Substantia nigra (tissue), 51 donors: ENCODE measurements at places on chromosomes 7 and 10.

- DNase-seq, result no peak
Observed at GRCh38 chr10:59678884-59679301, 30.8 kb downstream of the SLC16A9 start.

- DNase-seq, result no peak
Observed at GRCh38 chr7:4209126-4209525, 473.0 kb upstream of the FOXK1 start.

DNA sequence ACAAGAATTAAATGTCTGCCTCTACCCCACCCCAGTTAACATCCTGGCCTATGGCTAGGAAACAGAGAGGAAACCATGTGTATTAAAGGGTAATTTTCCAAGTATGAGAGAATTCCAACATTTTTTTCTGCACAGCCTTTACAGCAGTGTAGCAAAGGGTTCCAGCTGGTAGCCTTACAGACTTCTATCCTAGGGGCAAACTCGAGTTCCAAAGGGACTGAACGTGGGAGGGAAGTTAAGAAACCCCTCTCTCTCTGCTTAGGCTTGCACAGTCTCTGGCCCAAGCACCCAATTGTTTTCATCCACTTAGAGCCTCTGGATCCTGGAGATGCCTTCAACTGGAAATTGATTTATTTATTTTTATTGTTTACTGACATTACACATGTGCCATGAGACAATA, 60.3 kb downstream of the SLC16A12 start:
- no peak for DNase-seq

DNA sequence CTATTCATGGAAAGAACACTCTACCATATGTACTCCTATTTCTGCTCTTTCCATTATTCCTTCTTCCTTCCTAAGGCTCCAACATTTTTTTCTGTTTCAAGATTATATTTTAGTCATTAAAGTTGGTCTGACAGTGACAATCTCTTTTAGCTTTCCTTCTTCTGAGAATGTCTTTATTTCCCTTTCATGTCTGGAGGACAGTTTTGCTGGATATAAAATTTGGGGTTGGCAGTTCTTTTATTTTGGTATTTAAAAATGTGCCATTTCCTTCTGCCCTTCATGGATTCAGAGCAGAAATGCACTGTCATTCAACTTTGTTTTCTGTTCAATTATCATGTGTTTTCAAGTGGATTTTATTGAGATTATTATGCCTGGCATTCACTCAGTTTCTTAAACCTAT, 53.1 kb downstream of the VSTM4 start:
- no peak for DNase-seq

GRCh38 chr10:75033399-75034130, 77.9 kb upstream of the SAMD8 start:
- no peak for DNase-seq

DNA sequence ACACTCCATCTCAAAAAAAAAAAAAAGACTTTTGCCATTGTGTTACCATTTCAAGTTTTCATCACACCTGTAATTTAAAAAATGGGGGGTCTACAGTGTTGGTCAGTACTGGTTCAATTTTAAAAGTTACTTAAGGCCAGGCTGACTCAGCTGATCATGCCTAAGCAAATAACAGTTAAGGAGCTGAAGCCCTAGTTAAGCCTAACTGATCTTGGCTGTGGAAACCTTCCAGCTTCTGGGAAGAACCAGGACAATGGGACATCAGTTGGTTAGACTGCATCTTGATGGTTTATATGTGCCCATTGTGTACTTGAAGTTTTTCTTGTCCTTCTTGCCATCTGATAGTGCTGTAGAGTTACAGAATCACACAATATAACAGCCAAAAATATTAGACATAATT, 26.7 kb downstream of the VCL start:
- DNase-seq, result no peak
